ENCODE measurements at places on chromosomes 5 and 9. TPM values are rescaled to one million over a fixed set of nuclear protein-coding genes. Genes with fewer than 3 reads are reported as not detected.

TYRP1 gene
- not detected for polyA plus RNA-seq

- peaks cover 19% of the 10 kb centered on the region for H3K4me1 ChIP-seq
- no peak overlapping the region for H3K27ac ChIP-seq
- no peak overlapping the region for H3K4me3 ChIP-seq
- H3K27me3 ChIP-seq = no peaks in the 10 kb centered on the region
- DNase-seq = no peak
- H3K36me3 ChIP-seq = peaks cover 8% of the 10 kb centered on the region
These were observed 4.5 kb downstream of the ST6GALNAC4 start for GRCh38 chr9:127912296-127912695.

DNA sequence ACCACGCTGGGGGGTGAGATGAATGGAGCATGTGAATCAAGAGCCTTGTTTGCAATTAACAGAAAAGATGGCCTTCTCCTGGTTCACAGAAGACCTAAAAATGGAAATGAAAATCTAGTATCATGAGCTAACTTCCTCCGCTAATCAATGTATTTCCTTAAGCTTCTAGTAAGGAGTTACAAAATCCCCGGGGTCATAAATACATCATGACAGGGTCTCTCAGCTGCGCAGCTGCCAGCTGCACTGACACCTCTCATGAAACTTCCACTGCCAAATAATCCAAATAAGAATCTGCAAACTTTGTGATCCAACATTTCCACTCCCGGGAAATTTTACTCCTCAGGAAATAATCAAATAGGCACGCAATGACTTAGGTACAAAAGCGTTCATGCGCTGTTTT, 11.9 kb downstream of the MYO10 start:
- no peak overlapping the region for H3K4me3 ChIP-seq
- H3K4me1 ChIP-seq = no peaks in the 10 kb centered on the region
- DNase-seq = no peak
- H3K36me3 ChIP-seq = no peaks in the 10 kb centered on the region
- no peak overlapping the region for H3K27ac ChIP-seq
- H3K27me3 ChIP-seq = no peaks in the 10 kb centered on the region

DNA sequence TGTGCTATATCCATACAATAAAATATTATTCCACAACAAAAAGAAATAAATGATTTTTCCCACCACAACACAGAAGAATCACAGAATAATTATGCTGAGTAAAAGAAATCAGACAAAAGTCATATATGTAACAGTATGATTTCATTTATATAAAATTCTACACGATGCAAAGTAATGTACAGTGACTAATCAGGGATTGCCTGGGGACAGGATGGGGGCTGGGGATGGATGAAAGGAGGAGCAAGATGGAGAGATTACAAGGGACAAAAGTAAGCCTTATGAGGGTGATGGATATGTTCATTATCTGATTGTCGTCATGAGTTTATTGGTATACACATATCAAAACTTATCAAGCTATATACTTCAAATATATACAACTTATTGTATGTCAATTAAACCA, 154.0 kb downstream of the FBN2 start:
- no peaks in the 10 kb centered on the region for H3K4me1 ChIP-seq
- H3K27ac ChIP-seq = no peak overlapping the region
- no peaks in the 10 kb centered on the region for H3K27me3 ChIP-seq
- no peak overlapping the region for H3K4me3 ChIP-seq

DNA sequence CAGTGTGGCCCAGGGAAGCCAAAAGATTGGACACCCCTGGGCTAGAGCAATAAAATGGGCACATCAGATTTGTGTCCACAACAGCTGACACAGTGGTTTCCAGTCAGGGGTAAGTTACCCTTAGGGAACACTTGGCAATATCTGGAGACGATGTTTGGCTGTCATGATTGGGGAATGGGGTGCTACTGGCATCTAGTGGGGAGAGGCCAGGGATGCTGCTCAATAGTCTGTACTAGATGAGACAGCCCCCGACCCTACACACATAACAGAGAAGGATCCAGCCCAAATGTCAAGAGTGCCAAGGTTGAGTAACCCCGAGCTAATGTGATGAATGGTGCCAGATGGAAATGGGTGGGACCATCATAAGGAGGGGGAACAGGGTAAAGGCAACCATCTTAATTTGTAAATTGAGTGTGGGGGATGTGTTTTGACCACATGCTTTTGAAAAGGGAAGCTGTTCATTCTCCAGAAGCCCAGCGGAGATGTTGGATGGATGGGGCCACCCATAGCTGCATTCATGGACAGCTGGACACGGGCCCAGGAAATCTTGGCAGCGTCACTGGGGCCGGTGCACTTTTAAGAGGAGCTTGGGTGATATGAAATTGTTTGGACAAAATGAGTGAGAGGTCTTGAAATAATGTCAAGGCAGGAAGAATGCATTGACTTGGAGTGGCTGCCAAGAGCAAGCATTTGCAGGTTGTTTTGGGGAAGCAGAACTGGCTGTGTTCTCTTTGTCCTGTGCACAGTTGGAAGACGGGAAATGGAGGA, 33.4 kb downstream of the SYK start:
- peaks cover 2% of the 10 kb centered on the region for H3K27me3 ChIP-seq
- no peaks in the 10 kb centered on the region for H3K36me3 ChIP-seq
- no peak for DNase-seq
- H3K4me3 ChIP-seq = no peak overlapping the region
- H3K4me1 ChIP-seq = peaks cover 47% of the 10 kb centered on the region
- peak overlapping the region; percentile 58 for H3K27ac ChIP-seq

GRCh38 chr5:159290741-159291140, 27.7 kb downstream of the UBLCP1 start:
- no peaks in the 10 kb centered on the region for H3K4me1 ChIP-seq
- no peak for DNase-seq
- H3K36me3 ChIP-seq = peaks cover 14% of the 10 kb centered on the region
- H3K27ac ChIP-seq = no peak overlapping the region
- no peaks in the 10 kb centered on the region for H3K27me3 ChIP-seq

- H3K4me3 ChIP-seq = no peak overlapping the region
- peaks cover 13% of the 10 kb centered on the region for H3K4me1 ChIP-seq
- no peak overlapping the region for H3K27ac ChIP-seq
- DNase-seq = no peak
- no peaks in the 10 kb centered on the region for H3K36me3 ChIP-seq
These were observed 133.7 kb upstream of the IQGAP2 start for GRCh38 chr5:76269259-76269931.

ZFAND5 gene
- polyA plus RNA-seq = 44.2 TPM

DNA sequence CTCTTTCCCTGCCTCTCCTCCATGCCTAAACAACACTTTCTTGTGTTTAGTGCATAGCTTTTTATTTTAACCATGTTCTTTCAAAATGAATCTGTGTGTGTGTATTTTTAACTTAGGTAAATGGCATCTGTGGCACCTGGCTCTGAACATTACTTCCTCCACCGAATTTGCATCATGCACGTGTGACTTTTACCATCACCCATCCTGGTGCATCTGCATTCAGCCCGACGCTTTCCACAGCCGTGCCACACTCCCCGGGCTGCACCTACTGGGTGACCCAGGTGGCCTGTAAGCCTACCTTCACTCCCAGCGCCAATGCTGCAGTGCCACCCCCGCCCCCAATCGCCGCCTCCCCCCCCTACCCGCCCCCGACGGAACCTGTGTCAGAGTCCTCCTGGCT, 12.7 kb upstream of the FCN1 start:
- peaks cover under 1% of the 10 kb centered on the region for H3K27me3 ChIP-seq
- DNase-seq = no peak
- no peak overlapping the region for H3K4me3 ChIP-seq
- H3K4me1 ChIP-seq = no peaks in the 10 kb centered on the region
- H3K27ac ChIP-seq = no peak overlapping the region

DNA sequence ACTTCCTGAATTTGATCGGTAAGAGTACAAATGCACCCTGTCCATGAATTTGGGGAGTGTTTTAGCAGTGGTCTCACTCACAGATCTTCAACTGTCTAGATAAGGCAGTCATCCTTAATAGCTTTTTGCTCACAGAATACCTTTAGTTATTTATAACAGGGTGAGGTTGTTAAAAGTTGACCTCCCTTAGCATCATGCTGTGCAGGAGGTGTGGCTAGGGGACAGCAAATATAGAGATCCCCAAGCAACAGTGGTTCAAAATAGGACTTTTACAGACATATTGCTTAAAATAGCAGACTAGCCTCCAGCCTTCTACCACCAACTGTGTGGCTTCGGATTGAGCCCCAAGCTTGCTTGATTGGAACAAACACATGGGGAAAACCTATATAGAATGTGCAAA, 724.4 kb downstream of the TLE1 start:
- DNase-seq = no peak
- H3K4me1 ChIP-seq = no peaks in the 10 kb centered on the region
- no peaks in the 10 kb centered on the region for H3K36me3 ChIP-seq
- H3K27me3 ChIP-seq = peaks cover 2% of the 10 kb centered on the region
- H3K4me3 ChIP-seq = no peak overlapping the region
- H3K27ac ChIP-seq = no peak overlapping the region

DNA sequence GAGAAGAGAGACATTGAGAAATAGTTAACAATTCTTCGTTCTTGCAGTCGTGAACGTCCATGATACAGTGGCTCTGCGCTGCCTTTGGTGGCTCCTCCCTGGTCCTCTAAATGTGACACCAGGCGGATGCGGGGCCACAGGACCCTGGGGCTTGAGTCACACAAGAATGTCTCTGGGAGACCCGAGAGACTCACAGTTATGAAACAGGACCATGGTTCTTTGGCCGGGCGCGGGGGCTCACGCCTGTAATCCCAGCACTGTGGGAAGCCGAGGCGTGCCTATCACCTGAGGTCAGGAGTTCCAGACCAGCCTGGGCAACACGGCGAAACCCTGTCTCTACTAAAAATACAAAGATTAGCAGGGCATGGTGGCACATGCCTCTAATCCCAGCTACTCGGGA, 767 bp upstream of the ZDHHC11 start:
- H3K36me3 ChIP-seq = no peaks in the 10 kb centered on the region
- peaks cover 4% of the 10 kb centered on the region for H3K27me3 ChIP-seq
- no peak overlapping the region for H3K27ac ChIP-seq
- no peak overlapping the region for H3K4me3 ChIP-seq
- DNase-seq = no peak

DCAF12 gene
- polyA plus RNA-seq = 11.3 TPM

GRCh38 chr5:856531-857425, 6.0 kb upstream of the ZDHHC11 start:
- H3K36me3 ChIP-seq = no peaks in the 10 kb centered on the region
- DNase-seq = no peak
- no peaks in the 10 kb centered on the region for H3K27me3 ChIP-seq
- H3K27ac ChIP-seq = no peak overlapping the region

DNA sequence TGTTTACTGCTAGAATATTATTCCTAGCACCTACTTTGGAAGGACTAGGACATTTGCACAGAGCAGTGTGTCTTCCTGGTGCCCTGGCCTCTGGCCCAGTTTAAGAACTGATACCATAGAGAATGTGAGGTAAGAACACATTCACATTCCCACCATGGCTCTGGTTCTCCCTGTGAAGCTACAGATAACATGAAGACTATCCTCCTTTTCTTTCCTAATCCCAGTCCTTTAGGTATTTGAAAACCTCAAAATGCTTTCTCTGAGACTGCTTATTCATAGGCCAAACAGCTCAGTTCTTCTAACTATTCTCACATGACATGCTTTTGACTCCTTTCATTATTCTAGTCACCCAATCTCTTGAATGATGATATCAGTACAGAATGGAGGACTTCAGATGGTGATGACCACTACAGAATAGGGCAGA, 11.9 kb downstream of the FAM219A start:
- H3K4me3 ChIP-seq = no peak overlapping the region
- peaks cover 1% of the 10 kb centered on the region for H3K4me1 ChIP-seq
- no peaks in the 10 kb centered on the region for H3K27me3 ChIP-seq
- H3K27ac ChIP-seq = no peak overlapping the region
- no peak for DNase-seq

- peak; percentile 32 for DNase-seq
- peak overlapping the region; percentile 56 for H3K4me3 ChIP-seq
- H3K4me1 ChIP-seq = peaks cover 35% of the 10 kb centered on the region
These were observed 3.7 kb upstream of the SLC9A3 start for GRCh38 chr5:527646-528628.

DNA sequence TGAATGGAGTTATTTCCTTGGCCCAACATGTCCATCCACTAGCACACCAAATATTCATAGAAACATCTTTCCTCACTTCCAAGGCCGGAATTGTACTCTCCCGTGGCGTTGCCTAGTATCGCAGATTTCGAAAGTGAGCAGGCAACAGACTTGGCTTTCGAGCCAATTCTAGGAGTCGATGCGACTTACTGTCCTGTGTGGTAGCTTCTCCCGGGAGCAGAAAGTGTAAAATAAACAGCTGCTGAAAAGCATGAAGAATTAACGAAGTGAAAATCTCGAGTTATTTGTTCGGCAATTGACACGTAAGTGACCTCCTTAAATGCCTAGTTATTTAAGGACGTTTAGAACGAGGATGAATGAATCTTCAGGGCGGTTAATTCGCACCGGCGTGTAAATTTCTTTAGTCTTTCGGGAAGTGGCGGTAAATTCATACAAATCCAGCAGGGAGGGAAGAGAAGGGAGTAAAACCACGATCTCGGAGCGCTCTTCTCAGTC, 449 bp upstream of the PCSK5 start:
- H3K27ac ChIP-seq = peak overlapping the region; percentile 73
- DNase-seq = no peak
- peak overlapping the region; percentile 99 for H3K4me3 ChIP-seq
- peaks cover 13% of the 10 kb centered on the region for H3K27me3 ChIP-seq
- H3K36me3 ChIP-seq = no peaks in the 10 kb centered on the region
- peaks cover 34% of the 10 kb centered on the region for H3K4me1 ChIP-seq

DNA sequence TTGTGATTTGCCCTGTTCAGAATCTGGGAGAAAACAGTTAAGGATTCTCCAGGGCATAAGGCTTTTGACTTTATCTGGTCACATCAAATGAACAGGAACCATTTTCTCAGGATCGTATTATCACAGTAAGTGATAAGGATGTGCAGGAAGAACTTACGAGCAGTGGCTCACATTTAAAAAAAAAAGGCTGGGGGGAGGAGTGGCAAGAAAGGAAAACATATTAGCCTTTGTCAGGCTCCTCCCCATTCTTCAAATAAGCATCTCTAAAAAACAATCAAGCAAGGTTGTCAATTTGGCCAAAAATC, 234.3 kb upstream of the TMEM161B start:
- no peak for DNase-seq
- peak overlapping the region; percentile 93 for H3K27ac ChIP-seq
- no peaks in the 10 kb centered on the region for H3K36me3 ChIP-seq
- peaks cover 11% of the 10 kb centered on the region for H3K4me1 ChIP-seq
- peaks cover 6% of the 10 kb centered on the region for H3K27me3 ChIP-seq
- H3K4me3 ChIP-seq = peak overlapping the region; percentile 84

DNA sequence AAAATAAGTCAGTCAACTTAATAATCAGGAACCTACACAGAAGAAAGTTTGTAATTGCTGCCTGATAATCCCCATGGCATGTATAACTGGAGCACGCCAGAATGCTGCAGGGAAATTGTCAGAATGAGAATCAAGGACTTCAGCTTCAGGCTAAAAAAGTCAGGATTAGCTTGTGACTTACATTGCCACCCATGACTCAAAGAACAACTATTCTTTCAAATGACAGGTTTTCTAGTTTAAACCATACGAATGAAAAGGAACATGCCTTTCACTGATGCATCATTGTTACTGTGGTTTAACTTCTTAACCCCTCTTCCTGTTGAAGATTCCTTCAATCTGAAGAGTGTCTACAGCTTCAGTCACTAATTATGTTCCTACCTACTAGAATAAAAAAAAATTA, 112.4 kb downstream of the ISL1 start:
- no peaks in the 10 kb centered on the region for H3K36me3 ChIP-seq
- H3K4me1 ChIP-seq = no peaks in the 10 kb centered on the region
- no peak overlapping the region for H3K4me3 ChIP-seq
- H3K27ac ChIP-seq = no peak overlapping the region
- DNase-seq = no peak

All from immature natural killer cell (primary cell).